Renal cortical epithelial cell (primary cell): ENCODE measurements at places on chromosomes 16 and 17.
A peak's percentile ranks its signal among the peaks of the same experiment; 100 is the strongest.

- no peak for DNase-seq
Observed at GRCh38 chr17:13542636-13543035, 59.1 kb downstream of the HS3ST3A1 start.

DNA sequence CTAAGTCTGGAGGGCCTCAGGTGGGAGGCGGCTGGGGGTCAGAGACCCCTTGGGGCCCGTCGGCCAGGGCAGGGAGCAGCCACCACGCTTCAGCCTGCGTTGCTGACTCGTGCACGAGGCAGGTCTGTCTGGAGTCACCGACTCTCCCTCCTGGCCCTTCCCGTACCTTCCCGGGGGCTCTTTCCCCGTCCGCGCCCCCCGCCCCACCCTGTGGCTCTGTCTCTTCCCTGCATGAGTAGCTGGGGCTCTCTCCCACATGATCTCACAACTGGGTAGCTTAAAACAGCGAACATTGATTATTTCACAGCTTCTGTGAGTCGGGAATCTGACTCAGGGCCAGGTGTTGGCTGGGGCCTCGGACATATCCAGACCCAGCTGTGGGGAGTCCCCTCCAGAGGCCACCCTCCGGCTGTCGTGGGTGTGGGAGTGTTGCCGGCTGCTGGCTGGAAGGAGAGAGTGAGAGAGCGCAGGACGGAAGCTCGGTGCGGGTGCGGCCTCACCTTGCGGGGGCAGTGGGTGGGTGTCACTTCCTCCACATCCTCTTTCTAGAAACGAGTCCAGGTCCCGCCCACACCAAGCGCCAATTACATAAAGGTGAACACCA, 17.3 kb downstream of the BAHCC1 start:
- no peak for DNase-seq

GRCh38 chr16:84616515-84616914, 1.4 kb downstream of the COTL1 start:
- DNase-seq = peak; percentile 66

DNA sequence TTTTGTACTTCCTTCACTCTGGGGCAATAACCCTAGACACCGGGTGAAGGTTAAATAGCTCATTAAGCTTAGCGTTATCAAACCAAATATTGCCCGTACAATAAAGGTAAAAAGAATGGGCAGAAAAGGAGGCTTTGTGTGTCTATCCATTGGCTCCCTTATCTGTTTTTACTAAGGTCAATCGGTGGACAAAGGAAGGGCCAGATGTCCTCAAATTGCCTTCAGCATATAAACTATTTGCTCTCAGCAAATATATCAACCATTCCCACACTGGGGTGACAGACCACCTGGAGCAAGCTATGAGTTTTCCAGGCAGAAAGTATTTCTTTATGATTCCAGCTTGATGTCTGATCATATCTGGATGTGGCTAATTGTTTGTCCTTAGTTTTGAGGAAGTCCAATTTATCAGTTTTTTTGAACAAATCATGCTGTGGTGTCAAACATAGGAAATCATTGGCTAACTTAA, 25.3 kb upstream of the WIPI1 start:
- DNase-seq = no peak

DNA sequence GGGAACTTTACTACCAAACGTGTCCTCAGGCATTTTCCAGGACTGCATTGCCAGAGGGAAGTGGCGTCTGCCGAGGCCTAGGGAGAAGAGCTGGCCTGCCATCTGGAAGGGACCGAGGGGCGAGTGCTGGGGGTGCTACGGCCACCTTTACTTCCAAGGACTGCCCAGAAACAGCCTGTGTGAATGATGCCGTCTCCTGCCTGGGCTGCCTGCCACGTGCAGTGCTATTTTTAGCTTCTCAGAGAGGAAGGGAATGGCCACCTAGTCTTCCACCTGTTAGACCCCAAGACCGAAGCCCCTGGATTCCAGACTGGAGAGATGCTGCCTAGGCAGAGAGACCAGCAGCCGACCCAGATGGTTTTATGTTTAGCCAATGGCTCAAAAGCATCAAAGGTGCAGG, 57.2 kb downstream of the VAC14 start:
- no peak for DNase-seq

- DNase-seq = no peak
Observed at GRCh38 chr16:89033304-89033703, 56.3 kb upstream of the CBFA2T3 start.

GRCh38 chr16:12255473-12255872, 278.9 kb downstream of the SNX29 start:
- DNase-seq = peak; percentile 22

- DNase-seq = no peak
Observed at GRCh38 chr16:56645838-56646237, 5.8 kb upstream of the MT1B start.

GRCh38 chr16:57167953-57168352, 17.9 kb downstream of the PSME3IP1 start:
- DNase-seq = peak; percentile 82

GRCh38 chr16:26204138-26204537, 512.4 kb downstream of the HS3ST4 start:
- no peak for DNase-seq

DNA sequence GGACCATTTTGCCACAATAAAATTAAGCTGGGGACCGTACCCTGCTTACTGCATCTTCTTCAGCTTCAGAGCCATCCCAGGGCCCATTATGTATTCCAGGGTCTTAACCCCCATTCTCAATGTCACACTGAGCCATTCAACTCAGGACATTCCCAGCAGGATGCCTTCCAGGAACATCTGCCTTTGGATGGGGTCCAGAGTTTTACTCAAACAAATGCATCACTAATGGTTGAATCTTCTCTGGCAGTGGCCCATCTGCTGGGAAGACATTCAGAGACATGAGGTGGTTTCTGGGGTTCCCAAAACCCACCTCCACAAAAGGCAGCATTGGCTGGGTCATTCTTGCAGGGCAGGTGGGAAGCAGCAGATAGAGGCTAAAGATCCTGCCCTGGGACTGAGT, 3.4 kb upstream of the SEC14L5 start:
- DNase-seq = no peak

DNA sequence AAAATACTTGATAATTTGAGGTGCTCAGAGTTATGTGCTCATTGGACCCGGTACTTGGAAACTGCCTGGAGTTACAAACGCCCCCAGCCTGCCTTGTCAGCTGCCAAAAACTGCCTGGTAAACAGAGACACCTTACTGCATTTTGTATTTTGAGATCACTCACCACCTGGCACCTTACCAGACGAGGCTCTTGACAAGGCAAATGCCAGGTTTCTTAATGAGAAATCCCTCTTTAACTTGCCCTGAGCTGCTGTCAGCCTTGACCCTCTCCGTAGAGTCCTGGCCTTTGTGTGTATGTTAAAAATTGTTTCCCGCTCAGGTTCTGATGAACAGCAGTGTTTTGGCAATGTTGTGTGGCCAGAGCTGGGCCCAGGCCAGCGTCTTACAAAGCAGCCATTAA, 28.8 kb downstream of the SYT17 start:
- DNase-seq = no peak
